ENCODE measurements at places on chromosomes 1 and 21.

- no peak for DNase-seq
Observed at GRCh38 chr21:36557316-36557715, 77.4 kb upstream of the CLDN14 start.

GRCh38 chr1:18244762-18245161, 137.2 kb downstream of the IGSF21 start:
- no peak for DNase-seq

DNA sequence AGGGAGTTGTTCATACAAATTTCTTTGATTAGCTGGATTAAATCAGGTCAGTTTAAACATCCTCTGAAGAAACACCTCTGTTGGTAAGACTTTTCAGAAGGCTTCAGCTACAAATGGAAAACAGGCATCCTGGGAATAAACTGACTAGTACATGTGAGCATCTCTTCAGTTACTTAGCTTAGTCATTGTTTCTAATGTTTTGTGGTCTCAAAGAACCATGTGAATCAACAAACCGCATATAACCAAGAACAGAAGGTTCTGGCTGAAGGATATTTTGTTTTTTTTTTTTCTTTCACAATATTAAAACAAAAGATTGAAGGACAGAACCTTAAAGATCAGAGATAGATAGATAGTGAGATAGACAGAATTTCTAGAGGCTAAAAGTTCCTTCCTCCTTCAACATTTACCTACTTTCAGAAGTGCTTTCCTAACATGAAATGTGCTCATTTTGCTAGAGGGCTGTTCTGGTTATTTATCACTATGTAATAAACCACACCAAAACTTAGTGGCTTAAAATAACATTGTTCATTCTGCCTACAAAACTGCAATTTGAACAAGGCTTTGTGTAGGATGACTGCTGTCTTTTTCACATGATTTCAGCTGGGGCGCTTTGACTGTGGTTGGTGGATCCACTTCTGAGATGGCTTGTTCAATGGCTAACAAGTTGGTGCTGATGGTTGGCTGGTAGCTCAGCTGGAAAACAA, 119.8 kb upstream of the PTGFR start:
- no peak for DNase-seq

DNA sequence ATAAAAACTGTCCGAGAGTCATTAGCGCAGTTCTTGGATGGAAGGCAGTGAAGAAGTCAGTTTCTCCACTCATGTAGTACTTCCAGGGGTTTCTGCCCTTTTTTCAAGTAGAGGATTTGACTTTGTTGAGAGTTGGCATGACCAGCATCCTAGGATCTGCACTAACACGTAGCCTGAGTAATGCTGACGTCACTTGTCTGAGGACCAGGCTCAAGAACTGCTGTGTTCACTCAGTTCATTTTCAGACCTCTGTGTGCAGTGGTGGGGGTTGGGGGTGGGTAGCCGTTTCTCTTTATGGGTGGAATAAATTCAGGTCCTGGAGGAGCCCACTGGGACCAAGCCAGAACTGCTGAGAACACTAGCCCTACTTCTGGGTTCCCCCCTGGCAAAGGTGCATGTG, 53.3 kb downstream of the MRPS6 start:
- DNase-seq, result no peak

GRCh38 chr1:45177452-45177851, 29.0 kb downstream of the ZSWIM5 start:
- no peak for DNase-seq

DNA sequence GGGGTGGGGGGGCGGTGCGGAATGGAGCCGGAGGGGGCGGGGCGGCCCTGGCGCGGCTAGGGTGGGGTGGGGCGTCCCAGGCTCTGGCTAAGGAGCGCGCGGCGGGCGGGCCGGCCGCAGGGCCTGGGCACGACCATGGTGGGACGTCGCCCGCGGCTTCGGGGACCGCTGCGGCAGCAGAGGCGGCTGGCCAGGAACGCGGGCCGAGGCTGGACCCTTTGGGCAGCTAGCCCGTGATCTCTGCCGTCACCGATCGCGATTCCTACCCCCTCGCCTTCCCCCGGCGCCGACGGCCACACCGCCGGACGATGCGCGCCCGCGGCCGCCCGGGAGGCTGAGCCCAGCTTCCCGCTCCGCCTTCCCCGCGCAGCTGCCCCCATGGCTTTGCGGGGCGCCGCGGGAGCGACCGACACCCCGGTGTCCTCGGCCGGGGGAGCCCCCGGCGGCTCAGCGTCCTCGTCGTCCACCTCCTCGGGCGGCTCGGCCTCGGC, at the start of gene MAP3K21:
TSS of gene MAP3K21 (plus strand) at position 74 of the 491 bp plus-strand sequence. CDS start at position 379, 305 bp downstream.
- no peak for DNase-seq
